ENCODE measurements at places on chromosomes 7 and 10. TPM values are rescaled to one million over a fixed set of nuclear protein-coding genes. Genes with fewer than 3 reads are reported as not detected.

GRCh38 chr7:7352845-7353244 lies 170.5 kb downstream of the C1GALT1 start:
- DNase-seq, result no peak

- DNase-seq, result no peak
Observed at GRCh38 chr10:46235705-46236545, 50.9 kb upstream of the ANTXRL start.

- no peak for DNase-seq
Observed at GRCh38 chr7:2799253-2799652, 44.9 kb downstream of the GNA12 start.

DNA sequence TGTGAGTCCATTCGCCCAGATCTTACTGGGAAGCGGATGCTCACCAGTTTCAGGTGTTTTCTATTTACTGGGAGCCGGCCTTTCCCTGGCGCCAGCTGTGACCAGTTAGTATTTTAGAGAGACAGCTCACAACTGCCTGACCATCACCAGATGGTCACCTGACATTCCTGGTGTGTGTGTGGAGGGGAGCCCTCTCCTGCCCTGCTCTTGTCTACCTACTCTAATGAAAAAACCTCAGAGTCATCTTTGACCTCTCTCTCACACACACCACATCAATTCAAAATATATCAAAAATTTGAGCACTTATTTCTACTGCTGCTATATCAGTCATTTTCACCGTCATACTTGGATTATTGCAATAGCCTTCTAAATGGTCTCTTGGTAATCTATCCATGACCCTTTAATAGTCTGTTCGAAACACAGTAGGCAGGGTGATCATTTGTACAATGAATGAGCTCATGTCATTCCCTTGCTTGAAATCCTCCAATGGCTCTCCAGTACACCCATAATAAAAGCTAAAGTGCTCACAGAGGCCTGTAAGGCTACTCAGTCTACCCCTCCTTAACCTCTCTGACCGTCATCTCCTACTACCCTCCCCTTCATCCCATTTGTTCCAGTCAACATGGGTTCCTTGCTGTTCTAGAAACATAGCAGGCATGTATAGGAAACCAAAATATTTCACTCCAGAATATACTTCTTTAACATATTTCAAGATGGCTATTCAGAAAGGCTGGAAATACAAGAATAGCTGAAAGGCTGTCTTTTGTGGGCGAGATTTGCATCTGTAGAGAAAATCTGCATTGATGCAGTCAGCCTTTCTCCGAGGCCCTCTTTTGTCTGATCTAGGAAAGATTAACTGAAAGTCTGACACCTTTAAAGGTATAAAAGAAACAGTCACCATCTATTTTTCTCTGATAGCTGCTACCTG lies 17.5 kb upstream of the NT5C3A start:
- DNase-seq, result no peak

- DNase-seq, result no peak
Observed at GRCh38 chr7:149093228-149093627, 2.7 kb upstream of the ZNF786 start.

DNA sequence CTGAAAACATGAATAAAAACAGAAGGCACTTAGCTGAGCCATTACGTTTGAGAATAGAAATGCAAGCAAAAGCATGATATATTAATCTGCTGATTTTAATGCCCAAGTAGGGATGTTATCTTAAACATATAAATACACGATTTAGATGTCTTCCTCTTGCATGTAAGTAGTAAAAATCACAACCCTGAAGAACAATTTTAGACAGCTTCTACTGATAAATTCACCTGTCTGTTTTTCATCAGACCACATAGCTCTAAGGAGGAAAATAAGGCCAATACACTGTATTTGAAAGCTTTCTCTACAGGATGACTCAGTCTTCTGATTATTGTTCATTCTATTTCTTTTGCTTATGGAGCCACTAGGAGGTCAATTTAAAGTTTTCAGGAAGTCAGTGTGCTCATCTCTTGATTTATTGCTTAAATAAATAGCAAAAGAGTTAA lies 210.9 kb upstream of the CHRM2 start:
- DNase-seq, result no peak

GRCh38 chr7:90690159-90690858 lies 94.2 kb downstream of the CDK14 start:
- DNase-seq, result no peak

GRCh38 chr7:91800389-91800788 lies 80.1 kb downstream of the MTERF1 start:
- no peak for DNase-seq

DNA sequence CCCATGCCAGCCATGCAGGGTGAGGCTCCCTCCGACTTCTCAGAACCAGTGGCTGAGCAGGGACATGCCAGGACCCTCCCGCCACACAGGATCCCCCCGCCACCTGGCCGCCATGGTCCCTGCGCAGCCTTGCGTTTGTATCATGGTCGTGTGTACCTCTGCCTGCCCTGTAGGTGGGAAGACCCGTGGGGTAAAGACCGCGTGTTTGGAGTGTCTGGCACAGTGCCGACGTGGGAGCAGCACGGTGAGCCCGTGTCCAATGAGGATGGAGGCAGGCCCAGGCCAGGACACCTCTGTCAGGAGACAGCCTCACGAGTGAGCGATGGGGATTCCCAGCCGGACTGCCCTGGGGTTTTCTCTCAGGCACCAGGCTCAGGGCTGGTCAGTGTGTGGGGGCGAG lies 31.9 kb downstream of the NKX6-2 start:
- DNase-seq, result no peak

CARD11 gene
- total RNA-seq, result 0.12 TPM

PARD3 gene
- 61.9 TPM for total RNA-seq

ANKRD61 gene
- not detected for total RNA-seq

PRF1 gene
- not detected for total RNA-seq
